GM23248 (cell line): ENCODE measurements at places on chromosomes 1 and 21. TPM values are rescaled to one million over a fixed set of nuclear protein-coding genes. Genes with fewer than 3 reads are reported as not detected.

CENPF gene
- polyA plus RNA-seq, result 24.2 and 29.1 TPM in 2 replicates

FNDC10 gene
- polyA plus RNA-seq, result 3.1 and 3.9 TPM in 2 replicates

TMEM35B gene
- polyA plus RNA-seq, result 104 and 114 TPM in 2 replicates

TBX15 gene
- polyA plus RNA-seq, result 39.8 and 41.7 TPM in 2 replicates

SEMA6C gene
- polyA plus RNA-seq, result 0.58 and 1.1 TPM in 2 replicates

NOC2L gene
- polyA plus RNA-seq, result 64.0 and 65.0 TPM in 2 replicates

S100A14 gene
- 0.31 and 0.32 TPM in 2 replicates for polyA plus RNA-seq

PGLYRP4 gene
- not detected in 2 replicates for polyA plus RNA-seq

BSND gene
- polyA plus RNA-seq, result not detected in 2 replicates

MFAP2 gene
- polyA plus RNA-seq, result 469 and 471 TPM in 2 replicates

PDE9A gene
- not detected in 2 replicates for polyA plus RNA-seq

MIER1 gene
- polyA plus RNA-seq, result 36.8 and 37.8 TPM in 2 replicates

SPRR4 gene
- not detected in 2 replicates for polyA plus RNA-seq

RXRG gene
- polyA plus RNA-seq, result 0.09 TPM in 1 of 2 replicates, not detected in the other

KCNJ10 gene
- polyA plus RNA-seq, result not detected in 2 replicates

SETSIP gene
- not detected in 2 replicates for polyA plus RNA-seq

MORN1 gene
- polyA plus RNA-seq, result 5.5 and 7.2 TPM in 2 replicates

FABP3 gene
- polyA plus RNA-seq, result 3.9 and 4.0 TPM in 2 replicates

SH3BGR gene
- polyA plus RNA-seq, result 5.0 and 5.7 TPM in 2 replicates

RNU1-4 gene
- polyA plus RNA-seq, result not detected in 2 replicates
